Stimulated activated CD8-positive, alpha-beta memory T cell treated with anti-CD3 and anti-CD28 coated beads, Interleukin-7, amount 100 ng/mL, for 24 hours (primary cell): ENCODE measurements at places on chromosomes 5 and 9.

DNA sequence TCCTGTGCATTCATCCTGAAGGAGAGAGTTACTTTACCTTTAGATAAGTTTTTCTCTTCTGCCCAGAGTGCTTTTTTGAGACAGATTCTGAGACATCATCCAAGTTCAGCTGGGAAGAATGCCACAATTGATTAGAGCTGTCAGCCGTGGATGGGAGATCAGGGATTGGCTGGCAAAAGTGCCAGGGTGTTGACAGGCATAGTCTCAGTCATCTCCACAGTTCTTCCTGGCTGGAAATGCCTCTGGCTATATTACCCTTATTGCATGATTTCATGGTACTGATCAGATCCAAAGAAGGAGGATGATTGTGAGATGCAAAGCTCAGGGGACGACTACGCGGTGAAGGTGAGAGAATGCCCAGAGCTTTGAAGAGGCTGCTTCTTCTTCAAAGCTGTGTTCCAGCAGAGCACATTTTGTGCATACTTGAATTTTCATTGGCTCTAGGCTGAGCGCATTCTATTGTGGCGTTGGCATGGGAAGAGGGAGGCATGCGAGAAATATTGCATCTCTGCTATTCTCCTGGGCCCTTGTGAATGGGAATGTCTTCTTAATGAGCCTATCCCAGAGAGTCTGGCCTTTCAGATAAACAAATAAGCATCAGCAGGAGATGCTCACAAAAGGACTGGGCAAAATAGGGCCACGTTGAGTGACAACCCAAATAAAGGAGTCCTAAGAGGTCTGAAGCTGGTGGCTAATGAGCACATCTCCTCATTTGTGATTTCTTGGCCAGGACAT lies 82.1 kb downstream of the GRIA1 start:
- DNase-seq, result no peak

DNA sequence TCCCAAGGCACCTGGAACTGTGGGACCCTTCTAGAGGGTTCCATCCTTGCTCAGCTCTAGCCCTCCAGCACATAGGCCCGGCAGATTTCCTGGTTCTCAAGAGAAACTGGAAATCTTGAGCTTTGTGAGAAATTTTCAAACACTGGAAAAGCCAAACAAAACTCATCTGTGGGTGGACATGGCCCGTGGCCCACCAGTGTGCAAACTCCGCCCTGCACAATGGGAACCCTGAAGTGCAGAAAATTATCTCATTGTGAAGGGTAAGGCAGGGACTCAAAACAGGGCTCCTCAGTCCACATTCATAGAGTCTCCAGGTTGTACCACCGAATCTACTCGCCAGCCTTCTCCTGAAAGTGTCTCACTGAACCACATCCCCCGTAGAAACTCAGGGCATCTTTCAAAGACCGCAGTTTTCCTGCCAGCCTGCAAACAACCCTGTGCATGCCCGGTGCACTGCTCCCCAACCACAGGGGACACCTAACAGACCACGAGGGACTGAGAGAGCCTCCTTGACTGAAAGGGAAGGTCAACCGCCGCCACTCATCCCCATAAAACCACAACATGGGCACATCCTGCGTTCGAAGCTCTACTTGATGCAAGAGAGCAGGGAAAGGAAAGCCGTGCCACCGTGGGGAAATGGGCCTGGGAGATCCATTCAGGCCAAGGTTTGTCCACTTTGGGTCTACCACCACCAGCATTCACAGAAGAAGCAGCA lies 18.1 kb downstream of the ADAMTS2 start:
- DNase-seq, result no peak

DNA sequence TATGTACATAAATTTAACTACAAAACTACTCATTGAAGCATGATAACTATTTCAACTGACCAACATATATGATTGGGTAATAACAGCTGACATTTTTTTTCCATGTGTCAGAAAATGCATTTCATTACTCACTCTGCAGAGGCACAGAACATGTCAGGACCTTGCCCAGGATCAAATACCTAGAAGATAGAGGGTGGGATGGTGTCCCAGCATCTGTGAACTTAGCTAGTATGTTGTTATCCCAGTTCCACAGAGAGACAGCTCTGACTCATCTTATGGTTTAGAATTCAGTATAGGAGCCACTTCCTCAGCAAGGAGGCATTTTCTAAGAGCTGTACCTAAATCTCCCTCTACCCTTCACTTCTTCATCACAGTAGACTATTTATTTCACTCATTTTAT lies 1198.6 kb upstream of the ACO1 start:
- no peak for DNase-seq

GRCh38 chr9:3628239-3628638 lies 102.4 kb upstream of the RFX3 start:
- no peak for DNase-seq

DNA sequence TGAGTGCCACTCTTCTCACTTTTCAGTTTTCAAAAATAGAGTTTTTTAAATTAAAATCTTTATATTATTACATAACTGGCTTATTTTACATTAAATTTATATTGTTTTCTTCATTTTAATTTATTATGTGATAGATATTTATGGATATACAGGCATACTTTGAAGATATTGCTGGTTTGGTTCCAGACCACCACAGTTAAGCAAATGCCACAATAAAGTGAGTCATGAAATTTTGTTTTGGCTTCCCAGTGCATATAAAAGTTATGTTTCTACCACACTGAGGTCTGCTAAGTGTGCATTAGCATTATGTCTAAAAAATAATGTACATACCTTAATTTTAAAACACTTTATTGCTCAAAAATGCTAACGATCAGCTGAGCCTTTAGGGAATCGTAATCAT lies 47.4 kb downstream of the NDUFS4 start:
- DNase-seq, result no peak

DNA sequence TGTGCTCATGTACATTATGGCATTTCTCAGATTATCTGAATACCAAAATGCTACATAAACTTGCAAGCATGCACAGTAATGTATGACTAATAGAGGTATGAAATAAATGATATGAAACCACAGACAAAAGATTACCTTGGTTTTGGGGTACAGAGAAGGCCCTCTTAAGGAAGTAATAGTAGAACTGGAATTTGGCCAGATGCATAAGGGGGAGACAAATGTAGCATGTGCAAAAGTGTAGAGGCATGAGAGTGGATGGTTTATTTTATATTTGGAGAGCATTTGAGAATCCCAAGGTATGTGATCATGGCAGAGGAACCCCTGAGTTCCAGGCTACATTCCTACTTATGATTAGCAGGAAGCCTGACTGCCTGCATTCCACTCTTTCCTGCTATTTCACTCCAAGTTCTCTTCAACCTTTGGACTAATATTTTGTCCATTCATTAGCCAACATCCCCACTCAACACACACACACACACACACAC lies 74.2 kb downstream of the MAMDC2 start:
- DNase-seq, result no peak

GRCh38 chr5:137751869-137752491 lies 2.2 kb downstream of the HNRNPA0 start:
- no peak for DNase-seq

- no peak for DNase-seq
Measured at GRCh38 chr9:109118808-109119438, 824 bp downstream of the TMEM245 start.

DNA sequence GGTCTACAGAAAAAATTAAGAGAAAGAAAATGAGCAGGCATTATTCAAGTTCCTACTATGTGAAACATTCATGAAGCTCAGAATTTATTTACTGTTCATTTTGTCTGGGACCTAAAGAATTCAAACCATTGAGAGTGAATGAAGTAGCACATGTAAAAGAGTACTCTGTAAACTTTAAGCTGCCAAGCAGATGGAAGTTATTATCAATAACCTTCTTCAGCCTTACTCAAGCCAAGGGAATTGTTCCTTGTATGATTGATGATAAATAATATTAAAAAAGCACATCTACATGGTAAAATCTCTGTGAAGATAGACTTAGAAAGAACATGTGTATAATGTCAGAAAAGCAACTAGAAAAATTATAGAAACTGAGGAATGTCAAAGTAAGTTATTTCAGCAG lies 17.8 kb upstream of the GLIS3 start:
- DNase-seq, result no peak

DNA sequence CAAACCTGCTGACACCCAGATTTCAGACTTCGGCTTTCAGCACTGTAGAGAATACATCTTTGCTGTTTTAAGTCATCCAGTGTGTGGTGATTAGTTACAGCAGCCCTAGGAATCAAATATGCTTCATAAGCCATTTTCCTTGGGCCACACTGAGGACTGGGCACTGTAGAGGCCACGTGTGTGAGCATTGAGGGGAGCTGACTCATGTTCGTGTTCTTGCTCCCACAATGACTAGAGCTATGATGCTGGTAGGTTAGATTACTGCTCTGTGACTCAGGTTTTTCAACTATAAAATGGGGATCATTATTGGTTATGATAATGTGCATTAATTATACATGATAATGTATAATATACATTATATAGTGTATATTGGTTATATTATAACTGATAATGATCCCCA lies 96.5 kb upstream of the PALM2AKAP2 start:
- DNase-seq, result no peak

- DNase-seq, result no peak
Measured at GRCh38 chr5:163978897-163979296, 473.5 kb downstream of the MAT2B start.

- no peak for DNase-seq
Measured at GRCh38 chr5:16617274-16617968, 624 bp upstream of the RETREG1 start.

DNA sequence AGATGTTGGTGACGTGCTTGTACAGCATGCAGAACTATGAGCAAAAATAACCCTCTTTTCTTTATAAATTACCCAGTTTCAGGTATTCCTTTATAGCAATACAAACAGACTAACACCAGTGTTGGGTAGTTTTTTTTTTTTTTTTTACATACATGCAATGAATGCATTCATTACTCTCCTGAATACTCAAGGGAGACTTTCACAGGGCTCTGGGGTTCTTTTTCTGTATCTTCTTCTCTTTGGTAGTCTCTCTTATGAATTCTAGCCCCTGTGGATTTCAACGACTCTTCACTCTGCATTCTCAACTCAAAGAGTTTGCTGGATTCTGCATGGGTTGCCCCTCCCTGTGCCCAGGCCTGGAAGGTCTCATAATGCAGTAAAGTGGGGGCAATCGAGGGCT lies 27.8 kb downstream of the PTTG1 start:
- no peak for DNase-seq

DNA sequence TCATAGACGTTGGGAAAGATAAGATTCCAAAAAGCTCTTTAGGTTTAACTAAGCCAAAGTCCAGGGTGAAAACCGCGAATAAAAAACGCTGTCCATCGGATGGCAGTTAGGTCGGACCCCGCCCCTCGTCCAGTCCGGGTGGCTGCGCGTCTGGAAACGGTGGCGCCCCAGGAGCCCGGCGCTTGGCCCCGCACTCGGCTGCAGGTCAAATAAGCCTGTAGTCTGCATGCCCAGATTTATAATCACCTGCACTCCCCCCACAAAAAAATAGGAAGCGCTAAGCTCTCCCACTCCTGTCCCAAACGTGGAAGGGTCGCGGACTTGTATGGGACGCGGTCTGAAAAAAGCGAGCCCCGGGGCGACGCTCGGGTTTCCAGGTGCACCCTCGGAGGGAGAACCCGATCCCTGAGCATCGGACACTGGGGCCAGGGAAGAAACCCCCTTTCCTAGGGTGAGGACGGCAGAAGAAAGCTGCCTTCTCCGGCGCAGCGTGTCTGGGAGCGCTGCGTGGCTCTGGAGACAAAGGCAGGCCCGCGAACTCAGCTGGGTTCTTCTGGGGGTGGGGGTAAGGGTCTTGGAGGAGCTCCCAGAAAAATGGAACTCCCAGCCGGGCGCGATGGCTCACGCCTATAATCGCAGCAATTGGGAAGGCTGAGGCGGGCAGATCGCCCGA lies 923 bp upstream of the ZBTB5 start:
- DNase-seq, result no peak

- DNase-seq, result no peak
Measured at GRCh38 chr5:157178966-157179365, 1.7 kb upstream of the ITK start.

GRCh38 chr5:156621719-156622118 lies 228.4 kb upstream of the PPP1R2B start:
- DNase-seq, result no peak

GRCh38 chr9:110028271-110028670 lies 179.7 kb downstream of the C9orf152 start:
- no peak for DNase-seq

DNA sequence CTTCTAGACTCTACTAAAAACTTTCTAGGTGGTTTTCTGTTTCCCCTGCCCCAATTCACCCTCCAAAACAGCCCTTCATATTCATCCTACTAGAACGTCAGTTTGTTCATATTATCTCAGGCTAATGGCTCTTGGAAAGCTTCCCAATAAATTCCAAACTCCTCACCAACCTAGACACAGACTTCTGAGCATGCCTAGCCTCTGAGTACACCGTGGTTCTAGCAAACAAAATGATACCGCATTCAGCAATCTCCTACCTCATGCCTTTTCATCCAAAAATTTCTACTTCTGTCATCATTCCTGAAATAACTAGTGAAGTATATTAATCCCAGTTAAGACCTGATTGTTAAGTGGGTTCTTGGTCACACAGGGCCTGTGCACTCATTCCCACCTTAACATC lies 46.5 kb upstream of the NR5A1 start:
- DNase-seq, result no peak

- no peak for DNase-seq
Measured at GRCh38 chr9:87711857-87712800, 13.8 kb upstream of the CTSL start.

DNA sequence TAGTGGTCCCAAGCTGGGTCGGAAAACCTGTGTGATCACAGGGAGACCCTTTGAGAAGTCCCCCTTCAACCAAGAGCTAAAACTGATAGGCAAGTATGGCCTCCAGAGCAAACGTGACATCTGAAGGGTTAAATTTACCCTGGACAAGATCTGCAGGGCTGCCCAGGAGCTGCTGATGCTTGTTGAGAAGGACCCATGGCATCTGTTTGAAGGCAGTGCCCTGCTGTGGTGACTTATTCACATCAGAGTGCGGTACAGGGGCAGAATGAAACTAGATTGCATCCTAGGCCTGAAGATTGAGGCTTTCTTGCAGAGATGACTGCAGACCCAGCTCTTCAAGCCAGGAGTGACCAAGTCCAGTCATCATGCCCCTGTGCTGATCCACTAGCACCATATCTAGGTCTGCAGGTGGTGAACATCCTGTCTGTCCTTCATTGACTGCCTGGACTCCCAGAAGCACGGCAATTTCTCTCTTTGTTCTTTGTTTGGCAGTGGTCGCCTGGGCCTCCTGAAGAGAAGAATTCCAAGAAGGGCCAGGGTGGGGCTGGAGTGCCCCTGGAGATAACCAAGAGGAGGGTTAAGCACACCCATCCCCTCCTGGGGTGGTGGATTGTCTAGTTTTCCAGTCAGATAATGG lies 25.7 kb upstream of the CHD1 start:
- no peak for DNase-seq
